CD4-positive, alpha-beta memory T cell (primary cell): ENCODE measurements at places on chromosomes 3 and 15. TPM values are rescaled to one million over a fixed set of nuclear protein-coding genes. Genes with fewer than 3 reads are reported as not detected.

DNA sequence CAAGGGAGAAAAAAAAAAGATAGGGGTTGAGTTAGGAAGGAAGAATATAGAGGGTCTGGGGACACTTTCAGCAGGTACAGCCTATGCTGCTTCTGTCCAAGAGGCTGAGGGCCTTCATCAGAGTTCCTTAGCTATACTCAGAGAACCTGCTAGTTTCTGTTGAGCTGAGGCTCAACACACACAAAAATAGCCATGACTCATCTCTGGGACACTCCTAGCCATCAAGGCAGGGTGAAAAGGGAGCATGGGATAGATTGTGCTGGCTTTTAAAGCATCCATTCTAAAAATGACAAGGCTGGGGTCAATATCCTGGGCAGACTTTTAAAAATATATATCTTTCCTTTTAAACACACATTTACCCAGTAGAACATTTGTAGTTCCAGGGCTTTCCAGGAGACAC lies 2.8 kb upstream of the RTP2 start:
- H3K27me3 ChIP-seq: no peaks in the 10 kb centered on the region
- H3K27ac ChIP-seq: no peak overlapping the region
- DNase-seq: no peak
- H3K4me3 ChIP-seq: no peak overlapping the region
- no peaks in the 10 kb centered on the region for H3K4me1 ChIP-seq
- no peaks in the 10 kb centered on the region for H3K36me3 ChIP-seq

Gene NPAP1
- not detected for total RNA-seq

DNA sequence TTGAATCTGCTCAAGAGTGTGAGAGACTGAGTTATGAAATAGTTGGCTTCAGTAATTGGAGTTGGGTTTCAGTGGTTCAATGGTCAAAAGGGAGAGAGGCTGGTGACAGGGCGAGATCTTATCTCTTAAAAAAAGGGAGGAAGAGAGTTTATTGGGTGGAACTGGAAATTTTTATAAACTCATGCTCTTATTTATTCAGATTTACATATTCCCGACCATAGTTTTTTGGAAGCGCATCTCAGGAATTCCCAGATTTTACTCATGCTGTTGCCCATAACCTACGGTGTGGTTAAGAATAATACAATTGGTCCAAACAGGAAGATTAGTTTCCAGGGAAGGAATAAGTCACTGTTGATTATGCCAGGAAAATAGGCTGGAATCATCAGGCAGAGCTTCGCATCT lies 41.4 kb downstream of the CD200 start:
- no peak overlapping the region for H3K4me3 ChIP-seq
- H3K36me3 ChIP-seq: no peaks in the 10 kb centered on the region
- no peaks in the 10 kb centered on the region for H3K27me3 ChIP-seq
- no peak overlapping the region for H3K27ac ChIP-seq
- DNase-seq: no peak

DNA sequence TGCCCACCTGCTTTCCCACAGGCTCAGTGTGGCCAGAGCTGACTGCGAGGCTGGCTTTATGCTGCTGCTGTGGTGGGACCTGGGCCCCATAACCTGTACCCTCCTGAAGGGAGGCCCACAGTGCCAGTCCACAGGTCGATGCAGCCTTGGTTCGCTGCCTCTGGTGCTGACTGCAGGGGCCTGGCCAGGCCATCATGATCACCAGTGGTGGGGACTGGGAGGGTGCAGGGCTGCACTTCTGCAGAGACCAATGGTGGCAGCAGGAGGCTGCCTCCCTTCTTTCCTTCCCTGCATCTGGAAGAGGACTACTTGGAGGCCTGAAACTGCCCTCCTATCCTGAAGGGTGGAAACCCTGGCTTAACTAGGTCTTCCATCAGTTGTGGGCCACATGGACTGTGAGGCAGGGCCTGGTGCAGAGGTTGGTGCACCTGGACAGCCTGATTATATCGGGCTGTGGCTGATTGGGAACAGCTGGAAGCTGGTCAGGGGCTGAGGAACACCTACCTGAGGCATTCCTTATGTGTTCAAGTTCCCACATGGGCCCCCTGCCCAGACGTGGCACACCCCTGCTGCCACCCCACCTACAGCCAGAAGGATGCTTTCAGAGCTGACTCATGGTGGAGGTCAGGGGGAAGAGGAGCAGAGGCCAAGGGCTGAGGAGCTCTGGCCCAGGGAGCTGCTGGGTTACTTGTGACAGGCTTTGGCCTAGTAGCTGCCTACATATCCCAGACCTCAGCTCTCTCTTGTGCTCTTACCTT lies 29.8 kb downstream of the POMGNT2 start:
- H3K36me3 ChIP-seq: no peaks in the 10 kb centered on the region
- H3K27me3 ChIP-seq: no peaks in the 10 kb centered on the region
- no peaks in the 10 kb centered on the region for H3K4me1 ChIP-seq
- no peak overlapping the region for H3K27ac ChIP-seq
- H3K4me3 ChIP-seq: no peak overlapping the region
- DNase-seq: no peak

Gene RABL3
- total RNA-seq: 33.0 TPM

GRCh38 chr15:99099661-99100060 lies 5.2 kb upstream of the SYNM start:
- H3K27ac ChIP-seq: no peak overlapping the region
- H3K4me1 ChIP-seq: no peaks in the 10 kb centered on the region
- H3K36me3 ChIP-seq: no peaks in the 10 kb centered on the region
- DNase-seq: no peak
- H3K4me3 ChIP-seq: no peak overlapping the region

Gene MRAS
- 2.0 TPM for total RNA-seq

GRCh38 chr15:100116416-100117190 lies 225.2 kb downstream of the ADAMTS17 start:
- H3K36me3 ChIP-seq: no peaks in the 10 kb centered on the region
- no peak overlapping the region for H3K4me3 ChIP-seq
- H3K27me3 ChIP-seq: no peaks in the 10 kb centered on the region
- no peak for DNase-seq

- DNase-seq: no peak
- no peak overlapping the region for H3K27ac ChIP-seq
- H3K4me1 ChIP-seq: no peaks in the 10 kb centered on the region
- H3K4me3 ChIP-seq: no peak overlapping the region
Measured at GRCh38 chr15:26939398-26939797, 31.6 kb upstream of the GABRG3 start.

- H3K27me3 ChIP-seq: no peaks in the 10 kb centered on the region
- H3K36me3 ChIP-seq: no peaks in the 10 kb centered on the region
- H3K27ac ChIP-seq: no peak overlapping the region
- no peaks in the 10 kb centered on the region for H3K4me1 ChIP-seq
Measured at GRCh38 chr15:33494306-33494705, 183.5 kb downstream of the RYR3 start.

Gene CHRM5
- total RNA-seq: not detected

DNA sequence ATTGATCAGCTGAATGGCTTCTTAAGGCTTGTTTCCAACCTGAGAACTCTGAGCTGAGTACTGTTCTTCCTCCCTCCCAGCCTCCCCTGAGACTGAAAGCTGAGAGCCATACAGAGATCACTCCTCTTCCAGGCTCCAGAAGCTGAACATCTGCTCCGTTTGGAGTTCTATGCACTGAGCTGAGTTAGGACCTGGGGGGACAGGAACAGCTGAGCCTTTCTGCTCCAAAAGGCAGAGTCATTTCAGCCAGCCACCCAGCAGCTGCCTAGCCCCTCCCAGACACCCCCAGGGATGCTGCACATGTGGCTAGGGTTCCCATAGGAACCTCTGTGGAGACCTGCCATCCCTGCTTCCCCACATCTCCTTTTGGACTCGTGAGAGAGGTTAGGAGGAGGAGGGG lies 64.2 kb upstream of the GLCE start:
- H3K27me3 ChIP-seq: no peaks in the 10 kb centered on the region
- H3K36me3 ChIP-seq: no peaks in the 10 kb centered on the region
- no peaks in the 10 kb centered on the region for H3K4me1 ChIP-seq
- H3K4me3 ChIP-seq: no peak overlapping the region
- H3K27ac ChIP-seq: no peak overlapping the region

- H3K4me3 ChIP-seq: no peak overlapping the region
- H3K4me1 ChIP-seq: no peaks in the 10 kb centered on the region
- no peaks in the 10 kb centered on the region for H3K36me3 ChIP-seq
- H3K27me3 ChIP-seq: no peaks in the 10 kb centered on the region
- no peak for DNase-seq
- H3K27ac ChIP-seq: no peak overlapping the region
Measured at GRCh38 chr3:732326-732928, 360.4 kb upstream of the CNTN6 start.

GRCh38 chr3:48410205-48411040 lies 19.5 kb downstream of the PLXNB1 start:
- no peaks in the 10 kb centered on the region for H3K4me1 ChIP-seq
- H3K27ac ChIP-seq: no peak overlapping the region
- H3K27me3 ChIP-seq: no peaks in the 10 kb centered on the region
- DNase-seq: no peak
- H3K4me3 ChIP-seq: no peak overlapping the region

GRCh38 chr3:160820430-160820829 lies 64.4 kb downstream of the PPM1L start:
- H3K36me3 ChIP-seq: no peaks in the 10 kb centered on the region
- H3K27me3 ChIP-seq: no peaks in the 10 kb centered on the region
- H3K4me1 ChIP-seq: no peaks in the 10 kb centered on the region
- no peak overlapping the region for H3K4me3 ChIP-seq
- DNase-seq: no peak

Gene VPS13C
- total RNA-seq: 148 TPM

Gene BTLA
- 24.9 TPM for total RNA-seq

GRCh38 chr3:155553326-155553725 lies 191.5 kb downstream of the PLCH1 start:
- H3K27ac ChIP-seq: no peak overlapping the region
- no peak overlapping the region for H3K4me3 ChIP-seq
- no peaks in the 10 kb centered on the region for H3K36me3 ChIP-seq

DNA sequence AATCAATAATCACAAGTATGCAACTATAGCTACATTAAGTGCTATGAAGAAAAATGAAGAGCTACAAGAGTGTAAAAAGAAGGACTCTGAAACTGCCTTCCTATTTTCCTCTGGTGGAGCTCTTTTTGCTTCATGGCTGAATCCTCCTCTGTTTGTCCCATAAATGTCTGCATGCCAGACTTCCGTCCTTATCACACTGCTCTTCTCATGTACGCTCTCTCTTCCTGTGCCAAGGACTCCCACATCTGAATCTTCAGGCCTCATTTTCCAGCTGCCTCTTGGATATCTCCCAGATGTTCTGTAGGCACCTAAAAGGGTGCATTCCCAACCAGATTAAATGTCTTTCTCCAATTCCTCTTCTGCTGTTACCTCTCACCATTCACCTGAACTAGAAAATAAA lies 123.7 kb downstream of the MECOM start:
- no peaks in the 10 kb centered on the region for H3K36me3 ChIP-seq
- DNase-seq: no peak
- no peak overlapping the region for H3K27ac ChIP-seq
- no peaks in the 10 kb centered on the region for H3K27me3 ChIP-seq

GRCh38 chr3:30964612-30965011 lies 70.2 kb upstream of the GADL1 start:
- H3K36me3 ChIP-seq: no peaks in the 10 kb centered on the region
- DNase-seq: no peak
- H3K27ac ChIP-seq: no peak overlapping the region
- no peaks in the 10 kb centered on the region for H3K4me1 ChIP-seq

DNA sequence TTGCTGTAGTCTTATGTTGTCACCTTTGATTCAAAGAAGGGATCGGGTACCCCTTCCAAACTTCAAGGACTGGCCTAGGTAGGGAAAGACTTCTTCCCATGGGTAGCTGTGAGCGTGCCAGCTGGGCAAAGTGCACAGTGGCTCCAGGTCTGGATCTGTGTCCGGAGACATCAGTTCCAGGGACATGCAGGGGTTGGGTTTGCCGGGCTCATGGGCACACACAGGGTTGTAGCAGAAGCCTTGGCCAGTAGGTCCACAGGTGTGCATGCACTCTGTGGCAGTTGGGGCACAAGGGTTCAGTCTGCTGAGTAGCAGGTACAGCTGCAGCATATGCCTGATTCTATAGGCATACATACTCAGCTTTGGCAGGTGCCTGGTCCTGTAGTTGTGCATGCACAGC lies 111.2 kb downstream of the EFHB start:
- H3K27ac ChIP-seq: no peak overlapping the region
- H3K4me1 ChIP-seq: no peaks in the 10 kb centered on the region
- H3K36me3 ChIP-seq: no peaks in the 10 kb centered on the region
- no peak overlapping the region for H3K4me3 ChIP-seq
- no peak for DNase-seq

GRCh38 chr3:79268422-79268821 lies 499.4 kb downstream of the ROBO1 start:
- no peak overlapping the region for H3K4me3 ChIP-seq
- no peak for DNase-seq
- no peak overlapping the region for H3K27ac ChIP-seq
- H3K27me3 ChIP-seq: no peaks in the 10 kb centered on the region
- H3K4me1 ChIP-seq: no peaks in the 10 kb centered on the region
- no peaks in the 10 kb centered on the region for H3K36me3 ChIP-seq

Gene PFKFB4
- total RNA-seq: 2.7 TPM

GRCh38 chr15:48802867-48803266 lies 8.0 kb downstream of the CEP152 start:
- no peak overlapping the region for H3K4me3 ChIP-seq
- no peaks in the 10 kb centered on the region for H3K36me3 ChIP-seq
- H3K4me1 ChIP-seq: no peaks in the 10 kb centered on the region
- DNase-seq: no peak

Gene TMEM158
- total RNA-seq: not detected

- no peak for DNase-seq
- no peak overlapping the region for H3K4me3 ChIP-seq
- H3K27ac ChIP-seq: no peak overlapping the region
- peaks cover 78% of the 10 kb centered on the region for H3K4me1 ChIP-seq
- H3K36me3 ChIP-seq: no peaks in the 10 kb centered on the region
Measured at GRCh38 chr3:71125738-71126137, 457.8 kb downstream of the FOXP1 start.

DNA sequence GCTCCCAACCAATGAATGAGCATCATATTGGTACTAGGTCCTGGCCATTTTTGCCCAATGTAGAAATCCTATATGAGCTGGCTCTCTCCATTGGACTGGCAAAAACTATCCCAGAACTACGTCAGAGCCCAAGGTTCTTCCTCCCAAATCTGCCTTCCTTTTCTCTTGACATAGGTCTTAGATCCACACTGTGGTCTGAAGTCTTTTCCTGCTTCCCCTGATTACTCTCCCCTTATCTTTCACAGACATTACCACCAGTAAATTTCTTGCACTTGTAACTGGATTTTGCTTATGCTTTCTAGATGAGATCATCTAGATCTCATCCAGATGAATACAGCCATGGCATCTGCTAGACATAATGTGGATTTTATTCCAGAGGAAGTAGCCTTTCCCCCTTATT lies 141.2 kb upstream of the GADL1 start:
- no peaks in the 10 kb centered on the region for H3K27me3 ChIP-seq
- DNase-seq: no peak
- no peak overlapping the region for H3K4me3 ChIP-seq
- H3K36me3 ChIP-seq: no peaks in the 10 kb centered on the region

Gene VILL
- 43.4 TPM for total RNA-seq

Gene ANKUB1
- not detected for total RNA-seq

GRCh38 chr3:51934991-51935885 lies 6.5 kb downstream of the RRP9 start:
- H3K27ac ChIP-seq: no peak overlapping the region
- no peak for DNase-seq
- H3K4me3 ChIP-seq: no peak overlapping the region

- peaks cover 35% of the 10 kb centered on the region for H3K4me1 ChIP-seq
- no peak overlapping the region for H3K27ac ChIP-seq
- no peak for DNase-seq
- H3K4me3 ChIP-seq: no peak overlapping the region
- H3K27me3 ChIP-seq: no peaks in the 10 kb centered on the region
- H3K36me3 ChIP-seq: peaks cover 3% of the 10 kb centered on the region
Measured at GRCh38 chr15:85557385-85557784, 177.0 kb downstream of the AKAP13 start.

Gene ZSCAN2
- total RNA-seq: 14.1 TPM

- no peak overlapping the region for H3K27ac ChIP-seq
- no peaks in the 10 kb centered on the region for H3K4me1 ChIP-seq
- H3K4me3 ChIP-seq: no peak overlapping the region
- no peaks in the 10 kb centered on the region for H3K36me3 ChIP-seq
Measured at GRCh38 chr3:139772539-139773500, 95.0 kb upstream of the NMNAT3 start.
